ENCODE measurements at places on chromosomes 1 and 21. TPM values are rescaled to one million over a fixed set of nuclear protein-coding genes. Genes with fewer than 3 reads are reported as not detected.

Gene CD164L2
- total RNA-seq: not detected

Gene KIAA0040
- total RNA-seq: 20.2 TPM

Gene ZFYVE9
- total RNA-seq: 45.9 TPM

Gene CYP4Z1
- total RNA-seq: 3.9 TPM

Gene IQGAP3
- 3.5 TPM for total RNA-seq

Gene GPR161
- 10.3 TPM for total RNA-seq

Gene ELAVL4
- not detected for total RNA-seq

Gene SMIM12
- 30.1 TPM for total RNA-seq

Gene PKP1
- not detected for total RNA-seq

Gene HES4
- total RNA-seq: 98.8 TPM

Gene CD1E
- total RNA-seq: not detected

Gene SYT14
- not detected for total RNA-seq

Gene SNX7
- 27.8 TPM for total RNA-seq

Gene NADK
- total RNA-seq: 110 TPM

Gene JTB
- total RNA-seq: 266 TPM

Gene RTCA
- 15.4 TPM for total RNA-seq

Gene KLHDC8A
- total RNA-seq: not detected

Gene FCRL5
- 0.54 TPM for total RNA-seq

Gene CHIA
- total RNA-seq: not detected

Gene PEAR1
- total RNA-seq: 34.9 TPM

Gene KCNJ9
- not detected for total RNA-seq

Gene CYP4X1
- total RNA-seq: 29.6 TPM

Gene RAB42
- 1.6 TPM for total RNA-seq

Gene KLHDC9
- total RNA-seq: 8.6 TPM

Gene LENEP
- total RNA-seq: not detected

Gene NBPF10
- 4.2 TPM for total RNA-seq

Gene COL8A2
- 126 TPM for total RNA-seq

Gene SPATA17
- total RNA-seq: not detected

Gene VTCN1
- total RNA-seq: not detected

Gene RAB3B
- total RNA-seq: not detected

Gene PBX1
- 50.5 TPM for total RNA-seq

Gene TCHHL1
- not detected for total RNA-seq

Gene CRB1
- total RNA-seq: not detected

Gene PEX11B
- total RNA-seq: 21.7 TPM

Gene UQCRHL
- 0.99 TPM for total RNA-seq

Gene KCNQ4
- 5.7 TPM for total RNA-seq

Gene TMEM125
- total RNA-seq: 0.63 TPM

Gene NECAP2
- total RNA-seq: 38.9 TPM

Gene SHISAL2A
- 0.54 TPM for total RNA-seq

Gene PLD5
- total RNA-seq: 12.2 TPM

Gene KRTAP24-1
- not detected for total RNA-seq

Gene LCE3D
- not detected for total RNA-seq

Gene EPHA10
- not detected for total RNA-seq

Gene CDC20
- total RNA-seq: 0.41 TPM

Gene TRAF3IP3
- 3.3 TPM for total RNA-seq
